ENCODE measurements at places on chromosomes 5 and 9.

DNA sequence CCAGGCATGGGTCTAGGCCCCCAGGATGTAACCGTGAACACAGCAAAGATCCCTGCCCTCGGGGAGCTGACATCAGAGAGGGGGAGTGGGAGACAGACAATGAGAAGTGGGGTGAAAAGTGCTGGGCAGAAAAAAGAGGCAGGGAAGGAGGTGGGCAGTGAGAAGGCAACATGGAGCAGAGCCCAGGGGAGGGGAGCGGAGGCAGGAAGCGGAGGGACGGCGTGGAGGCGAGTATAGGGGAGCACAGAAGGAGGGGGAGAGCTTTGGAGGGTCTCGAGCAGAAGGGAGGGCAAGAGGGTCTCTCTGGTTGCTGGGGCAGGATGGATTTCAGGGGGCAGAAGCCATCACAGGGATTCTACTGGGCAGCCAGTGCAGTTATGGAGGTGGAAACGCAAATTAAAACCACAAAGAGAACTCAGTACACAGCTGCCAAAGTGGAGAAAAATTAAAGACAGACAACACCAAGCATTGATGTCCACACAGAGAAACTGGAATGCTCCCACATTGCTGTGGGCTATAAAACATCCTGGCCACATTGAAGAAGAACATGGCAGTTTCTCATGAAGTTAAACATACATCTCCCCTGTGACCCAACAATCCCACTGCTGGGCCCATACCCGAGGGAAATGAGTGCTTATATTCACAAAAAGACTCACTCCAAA, 21.1 kb upstream of the LAMC3 start:
- no peak for DNase-seq

- no peak for DNase-seq
Measured at GRCh38 chr9:98929071-98929470, 14.6 kb upstream of the COL15A1 start.

DNA sequence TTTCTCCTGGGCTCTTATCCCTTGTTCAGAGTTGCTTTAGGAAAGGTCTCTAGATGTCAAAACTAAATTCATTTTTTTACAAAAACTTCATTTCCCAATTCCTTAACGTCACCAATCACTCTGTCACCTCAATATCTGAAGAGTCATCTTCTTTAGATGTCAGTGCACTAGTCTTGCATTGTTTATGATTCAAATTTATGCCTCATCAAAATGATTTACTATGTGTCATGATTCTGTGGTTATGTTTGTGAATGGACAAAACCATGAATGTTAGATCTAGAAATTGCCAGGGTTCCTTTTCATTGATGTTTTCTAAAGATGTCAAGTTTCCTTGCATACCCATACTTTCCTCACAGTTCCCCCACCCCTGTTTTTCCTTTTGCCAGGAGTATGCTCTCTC, 21.5 kb downstream of the CWC27 start:
- DNase-seq = no peak

DNA sequence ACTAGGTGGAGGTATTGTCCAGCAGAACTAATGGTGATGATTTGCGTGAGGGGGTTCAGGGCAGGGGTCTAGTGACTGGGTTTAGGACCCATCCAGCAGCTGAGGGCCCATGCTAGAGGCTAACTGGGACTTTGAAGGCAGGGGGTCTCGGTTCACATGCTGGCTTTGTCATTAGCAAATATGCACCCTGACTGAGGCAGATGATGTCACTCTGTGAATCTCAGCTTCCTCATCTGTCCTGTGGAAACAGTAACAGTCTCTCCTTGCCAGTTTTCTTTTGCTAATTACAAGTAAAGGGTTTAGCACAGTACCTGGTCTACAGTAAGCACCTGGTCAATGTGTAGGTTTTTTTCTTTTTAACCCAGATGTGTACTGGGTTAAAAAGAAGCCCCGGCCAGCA, 5.2 kb downstream of the SH2D3C start:
- no peak for DNase-seq

GRCh38 chr5:38258319-38259061, at the start of gene EGFLAM:
Gene EGFLAM (plus strand): TSS chr5:38258559. CDS start chr5:38258755, 196 bp downstream.
- DNase-seq = no peak

GRCh38 chr5:68214482-68215207, 911 bp upstream of the PIK3R1 start:
- peak; percentile 48 for DNase-seq

DNA sequence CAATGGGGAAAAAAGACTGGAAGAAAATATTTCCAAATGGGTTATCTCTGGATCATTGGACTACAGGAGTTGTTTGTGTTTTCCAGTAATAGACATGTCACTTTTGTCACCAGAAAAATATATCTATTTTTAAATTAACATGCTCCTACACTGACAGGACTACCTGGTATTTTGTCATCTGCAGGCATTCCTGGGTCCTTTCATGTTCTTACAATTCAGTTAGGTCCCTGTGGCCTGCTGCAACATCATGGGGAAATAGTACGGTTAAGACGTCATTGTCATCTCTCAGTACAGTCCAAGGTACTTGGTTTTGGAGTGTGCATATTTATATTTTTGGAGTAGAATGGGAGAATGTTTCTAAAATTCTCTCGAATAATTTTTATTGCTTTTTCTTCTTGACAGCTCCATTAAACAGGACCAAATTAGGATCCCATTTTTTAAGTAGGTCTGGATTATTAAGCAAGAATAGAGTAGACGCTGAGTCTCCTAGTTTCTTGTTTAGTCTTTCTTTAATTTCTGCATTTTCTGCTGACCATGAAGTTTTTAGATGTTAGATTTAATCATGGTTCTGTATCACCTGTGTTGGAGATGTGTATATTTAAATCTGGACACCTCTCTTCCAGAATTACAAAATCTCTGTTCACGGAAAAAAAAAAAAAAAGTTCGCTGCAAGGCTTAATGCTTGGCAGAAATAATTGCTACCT, 46.9 kb downstream of the SLC22A5 start:
- no peak for DNase-seq

DNA sequence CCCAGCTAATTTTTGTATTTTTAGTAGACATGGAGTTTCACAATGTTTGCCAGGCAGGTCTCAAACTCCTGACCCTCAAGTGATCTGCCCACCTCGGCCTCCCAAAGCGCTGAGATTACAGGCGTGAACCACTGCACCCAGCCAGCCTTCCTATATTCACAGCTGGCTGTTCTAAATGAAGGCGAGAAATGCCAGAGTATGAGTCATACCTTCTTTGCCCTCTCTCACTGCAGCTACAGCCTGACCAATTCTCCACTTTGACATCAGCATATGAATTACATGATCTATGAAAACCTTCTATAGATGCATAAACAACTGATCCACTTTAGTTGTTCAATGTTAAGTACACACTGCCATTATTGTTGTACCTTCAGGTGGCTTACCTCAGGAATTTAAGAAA, 14.5 kb downstream of the APTX start:
- no peak for DNase-seq

DNA sequence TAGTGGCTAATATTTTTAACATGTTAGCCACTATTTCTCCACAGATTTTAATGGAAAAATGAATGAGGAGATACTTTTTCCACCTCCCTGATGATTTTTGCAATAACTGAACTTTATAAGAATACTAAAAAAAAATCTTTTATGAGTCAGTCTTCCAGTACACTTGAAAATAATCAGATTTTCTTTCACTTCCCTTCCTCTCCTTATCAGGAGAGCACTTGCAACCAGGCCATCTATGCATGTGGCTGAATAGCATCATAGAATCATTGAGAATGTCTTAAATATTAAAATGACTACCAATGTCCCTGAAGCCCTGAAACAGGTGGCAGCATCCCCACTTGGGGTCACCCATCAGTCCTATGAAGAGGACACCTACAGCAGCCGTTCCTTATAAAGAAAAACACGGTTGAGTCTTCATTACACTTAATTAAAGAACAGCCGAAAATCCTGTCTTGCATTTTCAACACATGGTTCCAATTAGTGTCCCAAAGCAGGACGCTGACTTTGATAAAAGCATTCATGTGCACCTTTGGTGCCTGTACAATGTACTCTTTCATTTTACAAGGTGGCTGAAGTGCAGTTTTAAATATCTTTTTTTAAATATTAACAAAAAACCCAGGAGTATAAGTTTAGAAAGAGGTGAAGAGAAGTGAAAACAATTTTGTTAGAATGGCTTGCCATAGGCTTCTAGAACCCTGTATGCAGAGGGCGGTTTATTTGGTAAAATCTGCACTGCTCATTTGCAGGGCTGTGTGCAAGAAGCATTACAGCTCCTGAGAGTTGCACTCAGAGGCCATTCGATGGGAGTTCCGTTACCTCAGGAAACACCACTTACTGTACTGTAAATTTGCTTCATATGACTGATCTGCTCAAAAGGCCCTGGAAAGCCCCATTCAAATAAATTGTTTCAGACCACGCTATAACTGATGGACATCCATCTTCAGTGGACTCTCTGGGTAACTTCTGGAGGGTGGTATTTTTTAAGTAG, 106.9 kb upstream of the VCAN start:
- no peak for DNase-seq

DNA sequence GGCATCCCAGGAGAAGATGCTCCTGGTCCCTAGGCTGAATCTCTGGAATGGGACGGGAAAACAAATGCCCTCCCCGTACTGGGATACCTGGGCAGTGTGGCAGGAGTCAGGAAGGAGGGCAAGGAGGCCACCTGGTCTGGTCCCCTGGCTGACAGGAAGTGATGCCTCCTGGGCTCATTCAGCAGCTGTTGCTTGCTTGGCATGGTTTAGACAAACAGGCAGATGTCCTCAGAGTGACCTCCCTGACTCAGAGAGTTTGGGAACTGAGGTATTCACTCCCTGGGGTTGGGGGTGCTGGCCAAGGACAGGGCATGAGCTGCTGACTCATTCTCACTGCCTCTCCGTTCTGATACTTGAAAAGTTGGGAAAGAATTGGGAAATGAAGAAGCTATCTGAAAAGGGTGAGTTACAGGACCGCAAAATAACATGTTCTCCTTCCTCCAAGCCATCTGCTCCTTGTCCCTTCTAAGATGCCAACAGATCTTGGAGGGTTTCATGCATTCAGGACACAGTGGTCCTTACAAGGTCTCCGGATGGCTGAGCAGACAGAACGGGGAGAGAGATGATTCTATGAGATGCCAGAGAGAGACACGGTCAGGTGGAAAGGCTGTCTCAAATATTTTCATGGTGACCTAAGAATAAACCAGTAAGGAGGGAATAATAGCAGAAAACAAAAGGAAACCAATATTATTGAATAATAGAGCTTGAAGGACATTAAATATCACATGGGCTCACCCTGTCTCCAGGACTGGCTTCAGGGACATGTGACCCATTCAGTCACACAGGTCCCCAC, 534.5 kb downstream of the BNC2 start:
- DNase-seq = no peak

GRCh38 chr9:15785584-15785983, 232.7 kb downstream of the CCDC171 start:
- DNase-seq = no peak

DNA sequence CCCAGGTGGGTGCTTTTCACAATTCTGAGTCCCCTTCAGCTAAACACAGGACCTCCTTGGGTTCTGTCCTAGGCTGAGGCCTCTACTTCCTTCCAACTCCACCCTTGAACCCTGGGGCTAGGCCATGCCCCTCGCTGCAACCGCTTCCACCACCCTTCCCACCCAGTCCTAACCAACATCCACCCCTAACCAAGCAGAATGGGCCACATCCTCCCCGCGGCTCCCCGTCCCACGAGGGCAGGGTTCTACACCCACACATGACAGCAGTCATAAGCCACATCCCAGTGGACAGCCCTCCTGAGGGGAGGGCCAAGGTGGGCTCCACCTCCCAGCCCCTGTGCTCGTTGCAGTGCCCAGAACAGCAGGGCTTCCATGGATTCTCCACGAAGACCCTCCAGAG, 65.8 kb downstream of the SHB start:
- DNase-seq = no peak

GRCh38 chr5:124909734-124910133, 163.3 kb upstream of the ZNF608 start:
- DNase-seq = no peak

DNA sequence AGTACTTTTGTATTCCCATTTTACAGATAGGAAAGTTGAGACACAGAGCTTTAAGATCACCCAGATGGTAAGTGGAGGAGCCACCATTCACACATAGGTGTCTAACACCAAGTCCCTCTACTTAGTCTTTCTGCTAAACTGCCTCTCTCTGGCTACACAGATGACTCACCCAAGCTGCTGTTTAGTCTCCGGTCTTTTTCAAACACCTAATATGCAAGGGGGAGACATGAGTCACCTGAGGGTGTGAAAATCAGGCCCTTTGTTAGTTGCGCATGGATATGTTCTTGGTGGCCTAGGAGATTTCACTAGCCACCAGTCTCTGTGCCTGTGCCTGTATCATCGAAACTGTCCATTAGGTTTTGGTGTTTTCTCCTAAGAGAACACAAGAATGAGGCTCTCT, 117.8 kb downstream of the MAST4 start:
- DNase-seq = no peak

- no peak for DNase-seq
Measured at GRCh38 chr9:16030528-16031185, 477.8 kb downstream of the CCDC171 start.

- no peak for DNase-seq
Measured at GRCh38 chr5:180468732-180469585, 25.2 kb upstream of the CNOT6 start.

- DNase-seq = no peak
Measured at GRCh38 chr9:14479163-14479560, 165.2 kb upstream of the NFIB start.

DNA sequence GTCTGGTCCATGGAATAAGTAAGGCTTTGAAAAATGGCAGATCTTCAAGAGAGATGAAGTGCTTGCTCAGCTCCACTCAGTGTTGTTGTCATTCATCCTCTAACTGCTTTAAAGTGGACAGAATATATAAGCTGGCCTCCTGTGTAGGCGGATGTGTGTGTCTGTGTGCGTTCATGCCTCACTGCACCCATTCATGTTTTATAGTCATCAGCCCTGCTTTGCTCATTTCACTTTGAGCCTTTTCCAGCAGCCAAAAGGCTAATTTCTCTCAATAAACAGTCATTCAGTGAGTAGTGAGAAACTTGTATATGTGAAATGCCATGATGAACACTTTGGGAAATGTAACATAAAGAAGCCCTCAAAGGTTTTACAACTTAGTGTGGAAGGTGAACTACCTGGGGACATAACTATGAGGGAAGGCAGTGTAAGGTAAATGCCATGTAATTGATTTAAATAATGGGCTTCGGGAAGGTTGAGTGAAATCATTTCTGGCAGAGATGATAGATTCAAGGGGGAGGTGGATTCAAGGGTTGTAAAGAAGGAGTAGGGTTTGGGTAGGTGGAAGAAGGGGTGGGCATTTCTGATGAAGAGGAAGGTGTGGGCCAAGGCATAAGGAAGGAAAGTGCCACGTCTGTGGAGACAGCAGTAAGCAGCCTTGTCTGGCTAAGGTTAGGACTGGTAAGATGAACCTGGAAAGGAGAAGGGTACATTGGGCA, 15.7 kb downstream of the TTC23L start:
- DNase-seq = no peak

DNA sequence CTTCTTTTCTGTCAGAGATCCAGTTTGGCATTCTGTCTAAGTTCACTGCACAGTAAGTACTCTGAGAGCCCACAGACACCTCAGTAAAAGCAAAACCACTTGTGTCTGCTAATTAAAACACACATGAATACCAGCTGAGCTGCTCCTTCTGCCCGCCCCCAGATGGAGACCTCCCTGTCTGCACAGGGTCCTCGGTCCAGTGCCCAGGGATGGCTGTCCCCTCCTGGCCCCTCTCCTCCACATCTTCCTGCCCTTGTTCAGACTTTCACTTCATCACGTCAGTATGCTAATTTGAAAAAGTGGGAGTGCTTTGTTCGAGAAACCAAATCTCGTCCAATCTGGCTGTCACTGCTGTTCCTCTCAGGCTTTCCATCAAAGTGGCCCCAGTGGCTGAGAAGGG, 43.5 kb downstream of the LIX1 start:
- DNase-seq = peak; percentile 56

GRCh38 chr9:107228496-107229039, 54.5 kb upstream of the RAD23B start:
- no peak for DNase-seq
